Activated CD8-positive, alpha-beta memory T cell treated with anti-CD3 and anti-CD28 coated beads, Interleukin-2, amount 10 ng/mL, durations not matched to agents 7 days and 5 days (primary cell): ENCODE measurements at places on chromosomes 5 and 9. TPM values are rescaled to one million over a fixed set of nuclear protein-coding genes. Genes with fewer than 3 reads are reported as not detected.
A peak's percentile ranks its signal among the peaks of the same experiment; 100 is the strongest.

The GIN1 gene
- 10.8 TPM for total RNA-seq

- no peak overlapping the region for H3K27ac ChIP-seq
- peaks cover 5% of the 10 kb centered on the region for H3K27me3 ChIP-seq
- H3K4me1 ChIP-seq = no peaks in the 10 kb centered on the region
- H3K4me3 ChIP-seq = no peak overlapping the region
These were observed 383.2 kb upstream of the SGCD start for GRCh38 chr5:155943516-155944407.

- no peak for DNase-seq
- H3K27ac ChIP-seq = no peak overlapping the region
- peaks cover 9% of the 10 kb centered on the region for H3K36me3 ChIP-seq
- H3K4me3 ChIP-seq = no peak overlapping the region
- no peaks in the 10 kb centered on the region for H3K27me3 ChIP-seq
- H3K4me1 ChIP-seq = peaks cover 4% of the 10 kb centered on the region
These were observed 54.8 kb downstream of the HRH2 start for GRCh38 chr5:175712681-175713085.

- no peak overlapping the region for H3K27ac ChIP-seq
- H3K36me3 ChIP-seq = no peaks in the 10 kb centered on the region
- H3K4me3 ChIP-seq = no peak overlapping the region
- no peaks in the 10 kb centered on the region for H3K27me3 ChIP-seq
These were observed 185.3 kb downstream of the FAM170A start for GRCh38 chr5:119814655-119815054.

- peak overlapping the region; percentile 91 for H3K27ac ChIP-seq
These were observed 472 bp downstream of the FBXO4 start for GRCh38 chr5:41925555-41925951.

The TIMD4 gene
- total RNA-seq = 10.2 TPM
